ENCODE measurements at places on chromosomes 7 and 10. TPM values are rescaled to one million over a fixed set of nuclear protein-coding genes. Genes with fewer than 3 reads are reported as not detected.

The TAS2R38 gene
- total RNA-seq: not detected

The SPOCK2 gene
- total RNA-seq: 4.6 TPM

The TSPAN13 gene
- 8.8 TPM for total RNA-seq

The MARVELD1 gene
- total RNA-seq: 90.4 TPM

The GIMAP7 gene
- 15.8 TPM for total RNA-seq

The DUSP5 gene
- total RNA-seq: 25.7 TPM

The AFAP1L2 gene
- 23.2 TPM for total RNA-seq

Measured in esophagus muscularis mucosa (tissue), 4 donors.